Spinal cord (tissue), 10 donors: ENCODE measurements at places on chromosomes 7 and 10. TPM values are rescaled to one million over a fixed set of nuclear protein-coding genes. Genes with fewer than 3 reads are reported as not detected.

GPR146 gene
- 3.2 TPM for polyA plus RNA-seq

TWIST1 gene
- polyA plus RNA-seq = 5.7 TPM

PDE6C gene
- 0.82 TPM for polyA plus RNA-seq

DNMBP gene
- polyA plus RNA-seq = 14.0 TPM

PTN gene
- 1,573 TPM for polyA plus RNA-seq

ODAD2 gene
- 7.0 TPM for polyA plus RNA-seq

SPDYE1 gene
- polyA plus RNA-seq = 0.33 TPM

OGDHL gene
- 26.1 TPM for polyA plus RNA-seq

LRRC17 gene
- 65.1 TPM for polyA plus RNA-seq

NUTM2E gene
- polyA plus RNA-seq = 0.35 TPM

RABGEF1 gene
- 35.7 TPM for polyA plus RNA-seq

UCN3 gene
- 1.1 TPM for polyA plus RNA-seq
